Germinal center (tissue), 1 donor: ENCODE measurements at places on chromosomes 6 and 20.

DNA sequence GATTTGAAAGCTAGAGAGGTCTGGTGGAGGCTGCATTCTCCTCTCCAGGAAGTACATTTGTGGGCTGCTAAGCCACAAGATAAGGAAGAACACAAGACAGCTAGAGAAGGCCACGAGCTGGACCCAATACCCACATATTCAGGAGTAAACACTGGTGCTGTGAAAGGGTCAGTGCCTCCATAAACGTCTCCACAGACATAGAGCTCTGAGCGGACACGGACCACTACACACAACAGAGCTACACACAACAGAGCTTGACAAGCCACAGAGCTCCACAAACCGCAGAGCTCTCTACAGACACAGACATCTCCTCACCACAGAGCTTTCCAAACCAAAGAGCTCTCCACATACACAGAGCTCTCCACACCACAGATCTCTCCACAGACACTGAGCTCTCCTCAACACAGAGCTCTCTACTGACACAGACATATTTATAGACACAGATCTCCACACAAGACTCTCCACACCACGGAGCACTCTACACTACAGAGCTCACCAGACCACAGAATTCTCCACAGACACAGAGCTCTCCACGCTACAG lies 51.9 kb downstream of the ERMARD start:
- no peak for DNase-seq

- no peak for DNase-seq
Measured at GRCh38 chr20:63404129-63405085, 43.3 kb upstream of the CHRNA4 start.

- DNase-seq: peak; percentile 83
Measured at GRCh38 chr6:35522660-35523658, 10.3 kb upstream of the TULP1 start.

DNA sequence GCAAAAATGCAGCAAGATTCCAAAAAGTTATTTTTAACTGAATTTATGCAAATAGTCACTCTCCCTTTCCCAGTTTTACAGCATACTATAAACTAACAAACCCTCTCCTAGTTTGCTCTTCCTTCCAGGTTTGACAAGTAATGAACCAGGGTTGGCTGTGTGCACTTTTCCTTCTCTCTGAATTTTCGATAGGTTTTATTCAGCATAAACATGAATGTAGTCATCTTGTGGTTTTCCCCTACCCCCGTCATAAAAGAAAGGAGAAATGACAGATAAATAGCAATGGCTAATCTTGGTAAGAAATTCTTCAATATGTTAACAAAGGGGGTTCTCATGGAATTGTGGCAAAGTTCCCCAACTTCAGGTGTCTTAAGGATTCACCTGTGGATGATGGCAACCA lies 26.3 kb downstream of the PRDM1 start:
- DNase-seq: no peak

DNA sequence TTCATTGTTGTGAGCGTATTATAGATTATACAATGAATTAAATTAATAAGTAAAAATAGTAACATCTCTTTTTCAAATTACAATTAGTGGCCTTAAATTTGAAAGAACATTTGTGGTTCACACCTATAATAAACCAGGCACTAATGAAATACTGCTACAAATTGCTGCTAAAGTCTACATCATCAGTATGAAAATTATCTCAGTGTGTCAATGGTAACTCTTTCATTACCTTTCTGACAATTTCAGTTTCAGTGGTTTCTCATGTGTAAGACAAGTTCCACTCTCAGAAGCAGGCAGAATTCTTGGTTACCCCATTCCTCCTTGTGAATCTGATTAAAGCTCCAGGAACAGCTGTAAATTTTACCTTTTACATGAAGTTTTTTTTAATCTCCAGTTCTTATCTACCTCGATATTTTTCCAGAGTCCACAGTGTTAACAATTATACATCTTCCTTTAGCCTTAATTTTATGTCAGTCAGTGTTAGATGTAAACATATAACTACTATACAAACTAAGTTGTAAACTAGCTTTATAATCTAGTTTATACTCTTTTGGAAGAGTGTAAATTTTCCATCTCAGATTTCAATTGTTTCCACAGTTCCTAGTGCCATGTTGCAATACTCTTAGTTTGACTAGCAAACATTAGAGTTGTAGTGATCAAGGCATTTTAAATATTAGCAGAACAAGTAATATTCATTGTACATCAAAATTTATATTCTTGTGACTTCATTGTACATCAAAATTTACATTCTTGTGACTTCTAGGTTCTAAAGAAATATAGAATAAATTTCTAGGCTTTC lies 1038.4 kb downstream of the EPHA7 start:
- DNase-seq: no peak

- no peak for DNase-seq
Measured at GRCh38 chr20:53515749-53516148, 77.9 kb downstream of the ZNF217 start.

- no peak for DNase-seq
Measured at GRCh38 chr6:54299542-54300269, 8.5 kb upstream of the TINAG start.

GRCh38 chr6:106446287-106446885 lies 85.9 kb downstream of the CRYBG1 start:
- DNase-seq: peak; percentile 17

- no peak for DNase-seq
Measured at GRCh38 chr20:22770241-22770800, 185.9 kb upstream of the FOXA2 start.
